ENCODE measurements at places on chromosomes 11 and 22. TPM values are rescaled to one million over a fixed set of nuclear protein-coding genes. Genes with fewer than 3 reads are reported as not detected.

- H3K27me3 ChIP-seq: no peaks in the 10 kb centered on the region
- DNase-seq: peak; percentile 89
- no peaks in the 10 kb centered on the region for H3K36me3 ChIP-seq
- peak within 1 kb of the TSS; percentile 71 for H3K4me3 ChIP-seq
- H3K4me1 ChIP-seq: peaks cover 13% of the 10 kb centered on the region
Observed at GRCh38 chr11:798093-798713, at the start of gene SLC25A22. Gene SLC25A22, minus strand, starts transcription at chr11:798281. Its CDS starts 3,275 bp downstream, at chr11:795006.

- no peaks in the 10 kb centered on the region for H3K36me3 ChIP-seq
- peak within 1 kb of the TSS; percentile 69 for H3K4me3 ChIP-seq
- peak within 1 kb of the TSS; percentile 78 for H3K27ac ChIP-seq
- DNase-seq: peak; percentile 83
Observed at GRCh38 chr11:67372993-67373647, at the start of gene CLCF1. Gene CLCF1, minus strand, starts transcription at chr11:67373598. Its CDS starts 59 bp downstream, at chr11:67373539.

Gene RBMXL2
- total RNA-seq: not detected

DNA sequence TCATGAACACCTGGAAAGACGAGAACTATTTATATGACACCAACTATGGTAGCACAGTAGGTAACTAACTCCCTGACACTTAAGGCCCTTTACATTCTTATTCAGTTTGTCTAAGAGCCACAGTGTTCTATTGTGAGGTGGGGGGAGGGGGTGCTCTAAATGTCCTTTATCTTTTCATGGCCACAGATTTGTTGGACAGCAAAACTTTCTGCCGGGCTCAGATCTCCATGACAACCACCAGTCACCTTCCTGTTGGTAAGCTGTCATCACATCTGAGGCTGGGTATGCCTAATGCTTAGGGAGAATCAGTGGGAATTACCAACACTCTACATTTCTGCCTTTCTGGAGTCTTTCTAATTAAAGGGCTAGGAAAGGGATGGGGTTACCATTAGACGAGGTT lies 30.7 kb downstream of the EHF start:
- no peaks in the 10 kb centered on the region for H3K27me3 ChIP-seq
- H3K27ac ChIP-seq: no peak overlapping the region
- no peaks in the 10 kb centered on the region for H3K36me3 ChIP-seq
- no peaks in the 10 kb centered on the region for H3K4me1 ChIP-seq

GRCh38 chr11:36333897-36334296 lies 37.8 kb downstream of the PRR5L start:
- H3K4me1 ChIP-seq: no peaks in the 10 kb centered on the region
- no peaks in the 10 kb centered on the region for H3K27me3 ChIP-seq
- no peak overlapping the region for H3K27ac ChIP-seq
- no peak overlapping the region for H3K4me3 ChIP-seq
- DNase-seq: no peak

DNA sequence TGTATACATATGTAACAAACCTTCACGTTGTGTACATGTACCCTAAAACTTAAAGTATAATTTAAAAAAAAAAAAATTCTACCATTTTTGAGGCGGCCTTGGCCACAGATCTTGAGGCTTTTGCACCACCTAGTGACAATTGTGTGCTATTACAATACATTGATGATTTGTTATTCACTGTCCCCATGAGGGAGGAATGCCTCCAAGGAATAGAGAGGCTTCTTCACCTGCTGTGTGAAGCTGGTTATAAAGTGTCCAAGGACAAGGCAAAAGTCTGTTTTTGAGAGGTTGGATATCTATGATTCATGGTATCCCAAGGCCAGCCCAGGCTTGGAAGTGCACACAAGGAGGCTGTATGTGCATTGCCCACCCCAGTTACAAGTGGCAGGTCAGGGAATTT lies 30.7 kb downstream of the SLC22A25 start:
- H3K4me3 ChIP-seq: no peak overlapping the region
- no peaks in the 10 kb centered on the region for H3K36me3 ChIP-seq
- no peak overlapping the region for H3K27ac ChIP-seq
- H3K4me1 ChIP-seq: no peaks in the 10 kb centered on the region

Gene MS4A14
- total RNA-seq: 0.82 TPM

Gene SCYL1
- total RNA-seq: 96.2 TPM

DNA sequence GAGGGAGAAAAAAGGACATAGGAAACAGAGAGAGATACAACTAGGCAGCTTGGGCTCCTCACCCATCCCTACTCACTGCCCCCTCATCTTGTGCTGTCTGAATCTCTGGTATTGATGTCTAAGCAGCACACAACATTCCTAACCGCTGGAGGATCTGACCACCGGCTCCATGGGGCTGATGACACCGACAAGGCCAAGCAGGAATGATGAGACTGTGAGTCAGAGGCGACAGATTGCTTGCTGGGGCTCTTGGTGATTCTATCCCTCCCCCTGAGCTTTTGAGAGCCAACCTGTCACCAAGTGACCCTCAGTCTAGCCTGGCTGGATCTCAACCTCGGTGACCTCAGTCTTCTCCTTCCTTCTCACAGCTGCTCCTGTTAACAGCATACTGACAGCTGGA lies 13.8 kb downstream of the PAMR1 start:
- H3K27me3 ChIP-seq: no peaks in the 10 kb centered on the region
- H3K36me3 ChIP-seq: no peaks in the 10 kb centered on the region
- DNase-seq: no peak

GRCh38 chr11:11478687-11479086 lies 125.6 kb upstream of the CSNK2A3 start:
- H3K36me3 ChIP-seq: no peaks in the 10 kb centered on the region
- DNase-seq: no peak
- no peaks in the 10 kb centered on the region for H3K4me1 ChIP-seq
- H3K27me3 ChIP-seq: no peaks in the 10 kb centered on the region
- no peak overlapping the region for H3K4me3 ChIP-seq
- no peak overlapping the region for H3K27ac ChIP-seq

DNA sequence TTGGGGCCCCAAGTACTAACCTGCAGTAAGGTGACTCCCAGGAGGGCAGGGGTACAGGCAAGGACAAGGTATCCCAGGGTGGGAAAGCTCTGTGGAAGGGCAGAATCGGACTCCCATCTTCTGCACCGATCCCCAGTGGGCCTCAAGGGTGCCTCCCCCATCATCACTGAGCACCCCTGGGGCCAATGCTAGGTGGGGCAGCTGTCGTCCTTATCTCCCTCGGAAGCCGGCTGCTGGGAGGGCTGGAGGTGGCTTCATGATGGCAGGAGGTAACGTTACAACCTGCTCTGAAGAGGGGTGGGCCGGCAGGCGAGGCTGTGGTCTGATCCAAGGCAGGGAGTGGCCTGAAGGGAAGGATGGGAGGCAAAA lies 87.6 kb upstream of the LINC01488 start:
- no peak overlapping the region for H3K4me3 ChIP-seq
- no peaks in the 10 kb centered on the region for H3K4me1 ChIP-seq
- H3K27ac ChIP-seq: no peak overlapping the region
- no peaks in the 10 kb centered on the region for H3K36me3 ChIP-seq

Gene BLID
- 8.0 TPM for total RNA-seq

Gene TNNT3
- total RNA-seq: not detected

Gene DNAL4
- 16.5 TPM for total RNA-seq

DNA sequence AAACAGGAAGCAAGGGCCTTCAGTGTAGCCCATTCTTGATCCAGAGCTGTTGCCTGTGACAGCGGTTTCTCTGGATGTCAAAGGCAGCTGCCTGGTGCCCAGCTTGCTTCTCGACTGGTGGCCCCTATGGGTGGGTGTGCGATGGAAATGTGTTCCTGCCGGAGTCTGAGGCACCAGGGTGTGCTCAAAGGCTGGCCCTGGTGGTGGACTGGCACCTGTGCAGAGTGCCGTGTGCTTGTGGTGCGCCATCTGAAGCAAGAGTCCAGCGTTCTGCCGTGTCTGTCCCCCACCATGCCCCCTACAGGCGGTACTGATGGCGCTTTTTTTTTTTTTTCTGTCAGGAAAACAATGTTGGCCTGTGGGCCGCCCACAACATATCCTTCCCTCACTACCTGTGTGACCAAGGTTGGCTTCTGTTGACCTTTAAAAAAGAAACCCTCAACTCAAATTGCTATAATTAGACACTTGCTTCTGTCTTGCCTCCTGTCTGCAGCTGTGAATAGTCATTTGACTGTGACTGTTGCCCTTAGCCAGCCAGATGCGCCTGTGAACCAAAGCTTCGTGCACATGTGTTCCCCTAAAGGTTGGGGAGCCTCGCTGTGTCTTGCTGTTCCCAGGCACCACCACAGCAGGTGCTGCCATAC lies 4.7 kb upstream of the RANBP1 start:
- peaks cover 4% of the 10 kb centered on the region for H3K4me1 ChIP-seq
- peaks cover 4% of the 10 kb centered on the region for H3K36me3 ChIP-seq
- H3K27me3 ChIP-seq: no peaks in the 10 kb centered on the region
- H3K27ac ChIP-seq: no peak overlapping the region

Gene SLC22A8
- not detected for total RNA-seq

GRCh38 chr22:20604776-20605221 lies 97.4 kb downstream of the MED15 start:
- no peaks in the 10 kb centered on the region for H3K36me3 ChIP-seq
- no peaks in the 10 kb centered on the region for H3K27me3 ChIP-seq
- H3K4me1 ChIP-seq: no peaks in the 10 kb centered on the region
- DNase-seq: no peak

DNA sequence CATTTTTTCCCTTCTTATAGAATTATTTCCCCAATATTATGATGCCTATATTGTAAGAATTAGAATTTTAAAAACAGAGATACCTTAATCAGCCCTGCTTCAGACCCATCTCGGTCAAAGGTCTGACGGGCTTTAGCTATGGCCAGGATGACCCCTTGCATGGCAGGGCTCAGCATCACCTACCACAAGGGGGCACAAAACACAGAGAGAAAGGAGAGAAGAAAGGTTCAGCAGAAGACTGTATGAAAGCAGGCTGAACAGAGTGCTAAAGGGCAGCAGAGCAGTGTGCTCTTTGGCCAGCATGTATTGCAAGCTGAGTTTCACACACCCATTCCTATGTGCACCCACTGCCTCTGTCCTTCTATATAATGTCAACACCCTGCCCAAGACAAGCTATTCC lies 26.8 kb downstream of the CLDN25 start:
- no peaks in the 10 kb centered on the region for H3K27me3 ChIP-seq
- H3K36me3 ChIP-seq: no peaks in the 10 kb centered on the region
- no peak overlapping the region for H3K27ac ChIP-seq
- H3K4me1 ChIP-seq: no peaks in the 10 kb centered on the region
- no peak overlapping the region for H3K4me3 ChIP-seq

Gene CNTF
- 0.54 TPM for total RNA-seq

- no peaks in the 10 kb centered on the region for H3K4me1 ChIP-seq
- no peaks in the 10 kb centered on the region for H3K36me3 ChIP-seq
- no peak overlapping the region for H3K4me3 ChIP-seq
- H3K27me3 ChIP-seq: no peaks in the 10 kb centered on the region
- H3K27ac ChIP-seq: no peak overlapping the region
Observed at GRCh38 chr11:134537941-134538340, 125.9 kb upstream of the B3GAT1 start.

- H3K36me3 ChIP-seq: no peaks in the 10 kb centered on the region
- no peak overlapping the region for H3K4me3 ChIP-seq
- H3K4me1 ChIP-seq: peaks cover 3% of the 10 kb centered on the region
Observed at GRCh38 chr11:69921128-69922014, 102.2 kb upstream of the FGF3 start.

- no peak overlapping the region for H3K27ac ChIP-seq
- DNase-seq: no peak
- no peaks in the 10 kb centered on the region for H3K27me3 ChIP-seq
- no peak overlapping the region for H3K4me3 ChIP-seq
Observed at GRCh38 chr11:22800482-22800881, 29.1 kb downstream of the SVIP start.

DNA sequence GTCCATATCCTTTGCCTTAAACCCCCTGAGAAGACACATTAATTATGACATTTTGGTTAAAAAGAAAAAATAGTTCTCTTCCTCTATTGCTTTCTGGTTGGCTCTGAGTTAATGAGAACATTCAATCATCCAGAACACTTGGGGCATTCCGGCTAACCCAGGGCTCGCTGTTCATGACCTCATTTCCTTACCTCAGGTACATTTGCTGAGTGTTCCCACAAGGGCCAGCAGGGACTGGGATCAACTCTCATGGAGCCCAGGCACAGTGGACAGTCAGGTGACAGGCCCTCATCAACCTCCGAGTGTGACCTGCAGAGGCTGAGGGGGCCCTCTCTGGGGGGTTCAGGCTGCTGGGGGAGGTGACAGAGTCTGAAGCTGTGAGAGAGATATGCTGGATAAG lies 98.9 kb downstream of the MYO18B start:
- no peaks in the 10 kb centered on the region for H3K4me1 ChIP-seq
- H3K36me3 ChIP-seq: no peaks in the 10 kb centered on the region
- no peaks in the 10 kb centered on the region for H3K27me3 ChIP-seq

DNA sequence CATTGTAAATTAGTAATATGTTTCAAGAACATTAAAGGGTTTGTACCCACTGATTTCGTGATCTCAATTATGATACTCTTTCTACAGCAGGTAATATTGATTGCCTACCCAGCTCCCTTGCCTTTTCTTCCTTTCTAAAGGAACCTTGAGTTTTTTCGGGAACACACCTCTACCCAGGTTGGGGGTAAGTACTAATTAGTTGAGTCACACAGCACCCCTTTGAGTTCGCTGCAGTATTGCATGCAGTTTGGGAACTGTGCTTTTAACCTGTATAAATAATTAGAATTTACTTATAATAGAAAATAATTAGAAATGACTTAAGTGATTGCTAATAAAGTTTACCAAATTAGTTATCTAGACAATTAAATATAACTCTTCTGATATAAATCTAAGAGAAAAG lies 24.9 kb downstream of the ARHGAP42 start:
- no peak overlapping the region for H3K4me3 ChIP-seq
- H3K36me3 ChIP-seq: no peaks in the 10 kb centered on the region
- H3K27ac ChIP-seq: no peak overlapping the region
- DNase-seq: no peak

DNA sequence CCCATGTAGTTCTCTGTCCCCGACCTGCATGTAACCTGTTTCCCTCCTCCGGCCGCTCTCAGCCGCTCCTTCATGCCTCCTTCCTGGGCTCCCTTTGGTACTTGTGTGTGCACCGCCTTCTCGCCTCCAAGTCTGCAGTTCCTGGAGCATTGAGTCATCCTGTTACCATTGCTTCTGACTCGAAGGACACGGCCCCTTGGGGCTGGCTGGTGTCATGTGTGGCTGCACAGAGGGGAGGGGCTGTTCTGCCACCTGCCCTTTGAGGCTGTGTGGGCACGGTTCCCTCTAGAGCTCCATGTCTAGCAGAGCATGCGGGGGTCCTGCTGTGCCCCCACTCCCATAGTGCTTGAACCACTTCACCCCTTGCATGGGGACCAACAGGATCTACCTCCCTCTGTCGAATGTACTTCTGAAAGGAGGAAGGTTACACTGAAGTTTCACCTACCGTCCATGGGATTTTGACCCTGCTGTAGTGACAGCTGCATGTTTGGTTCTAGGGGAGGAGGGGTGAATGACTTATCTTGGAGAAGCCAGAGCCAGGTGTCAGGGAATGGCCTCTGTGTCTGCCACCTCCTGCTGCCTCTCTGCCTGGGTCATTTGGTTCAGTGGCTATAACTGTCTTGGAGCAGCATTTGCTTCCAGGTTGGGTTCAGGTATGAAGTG lies 39.6 kb downstream of the BCR start:
- H3K27me3 ChIP-seq: no peaks in the 10 kb centered on the region
- H3K4me3 ChIP-seq: no peak overlapping the region
- peak; percentile 27 for DNase-seq
- no peak overlapping the region for H3K27ac ChIP-seq

- no peak for DNase-seq
- no peak overlapping the region for H3K4me3 ChIP-seq
- no peak overlapping the region for H3K27ac ChIP-seq
Observed at GRCh38 chr22:48309115-48309705, 1518.5 kb downstream of the BRD1 start.

Gene OSBP2
- total RNA-seq: 2.1 TPM

Gene OR8D4
- 0.24 TPM for total RNA-seq

All from ovary (tissue), 10 donors.